Ureter (tissue), 1 donor: ENCODE measurements at places on chromosomes 2 and 18. TPM values are rescaled to one million over a fixed set of nuclear protein-coding genes. Genes with fewer than 3 reads are reported as not detected.

DNA sequence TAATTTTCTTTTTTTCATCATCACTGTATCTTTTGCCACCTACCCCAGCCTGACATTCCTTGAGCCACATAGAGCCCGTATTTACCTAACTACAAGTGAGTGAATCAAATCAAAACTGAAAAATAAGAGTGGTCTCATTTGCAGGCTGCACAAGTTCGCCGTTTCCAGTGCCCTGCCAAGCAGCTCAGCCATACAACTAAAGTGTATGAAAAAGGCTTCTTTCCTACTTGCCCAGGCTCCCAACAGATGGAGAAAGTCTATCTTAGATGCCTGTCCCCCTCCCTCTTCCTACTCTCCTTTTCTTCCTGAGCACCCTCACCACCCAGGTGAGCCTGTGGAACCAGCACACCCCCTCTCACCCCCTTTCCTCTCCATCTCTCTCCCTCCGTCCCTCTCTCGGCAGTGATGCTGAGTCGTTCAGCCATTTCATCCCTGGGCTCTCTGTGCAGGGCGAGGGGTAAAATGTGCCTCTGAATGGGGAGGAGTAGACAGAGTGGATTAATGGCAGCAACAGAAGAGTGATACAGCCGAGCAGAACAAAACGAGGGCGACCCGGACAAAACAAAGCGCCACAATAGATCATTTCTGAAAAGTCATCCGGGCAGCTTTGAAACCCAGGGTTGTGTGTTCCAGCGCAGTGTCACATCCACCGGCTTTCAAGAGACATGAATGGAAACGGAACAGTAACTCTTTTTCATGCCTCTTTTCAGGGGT lies 65.0 kb upstream of the POU3F3 start:
- no peak for DNase-seq

Gene CCDC68
- 16.5 TPM for total RNA-seq

DNA sequence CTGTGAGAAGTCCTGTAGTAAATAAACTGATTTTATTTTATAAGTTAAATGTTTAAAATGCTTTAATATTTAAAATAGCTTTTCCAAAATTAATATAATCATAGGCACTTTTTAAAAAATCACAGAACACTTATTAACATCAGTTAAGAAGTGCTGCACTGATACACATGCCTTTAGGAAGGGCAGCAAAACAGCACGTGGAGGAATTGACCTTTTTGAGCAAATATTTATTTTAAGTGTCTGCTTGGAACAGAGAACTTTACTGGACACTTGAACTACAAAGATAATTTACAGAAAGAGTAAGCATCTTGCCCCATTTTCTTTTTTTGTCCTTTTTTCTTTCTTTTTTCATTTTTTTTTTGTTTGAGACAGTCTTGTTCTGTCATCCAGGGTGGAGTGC lies 87.7 kb upstream of the NARS1 start:
- DNase-seq, result no peak

DNA sequence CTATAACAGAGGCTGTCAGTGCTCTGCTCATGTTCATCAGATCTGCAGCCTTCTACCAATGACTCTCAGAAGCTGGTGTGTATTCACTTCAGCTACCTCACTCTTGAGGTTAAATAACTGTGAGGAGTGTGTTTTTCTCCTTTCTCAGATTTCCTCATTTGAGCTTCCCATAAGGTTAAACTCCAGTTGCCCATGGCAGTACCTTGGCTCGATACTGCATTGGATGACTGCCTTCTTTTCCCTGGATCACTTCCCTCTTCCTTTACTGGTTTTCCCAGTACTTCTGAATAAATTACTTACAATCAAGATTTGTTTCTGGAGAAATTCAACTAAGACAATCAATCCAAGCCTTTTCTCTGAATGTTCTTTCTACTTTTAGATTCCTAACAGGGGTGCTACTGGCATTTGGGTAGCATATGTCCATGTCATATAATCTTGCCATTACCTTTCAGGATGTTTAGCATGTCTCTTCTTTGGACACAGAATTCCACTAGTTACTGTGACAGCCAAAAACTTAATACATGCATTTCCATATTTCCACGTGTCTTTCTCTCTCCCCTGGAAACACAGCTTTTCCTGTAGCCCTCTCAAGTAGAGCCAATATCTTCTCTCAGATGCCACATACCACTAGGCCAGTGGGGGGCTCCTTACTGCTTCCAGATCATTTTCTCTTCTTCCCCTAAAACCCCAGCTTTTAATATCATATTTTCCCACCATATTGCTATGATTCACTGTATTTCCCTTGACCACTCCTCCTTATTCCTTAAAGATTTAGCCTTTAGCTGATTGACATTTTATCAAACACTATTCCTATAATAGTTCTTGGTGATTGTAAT lies 15.0 kb upstream of the SPOPL start:
- DNase-seq, result no peak

Gene PROC
- not detected for total RNA-seq
